ENCODE measurements at places on chromosomes 2 and 18.

GRCh38 chr2:120798567-120799247, 63.0 kb downstream of the GLI2 start:
- DNase-seq = no peak

DNA sequence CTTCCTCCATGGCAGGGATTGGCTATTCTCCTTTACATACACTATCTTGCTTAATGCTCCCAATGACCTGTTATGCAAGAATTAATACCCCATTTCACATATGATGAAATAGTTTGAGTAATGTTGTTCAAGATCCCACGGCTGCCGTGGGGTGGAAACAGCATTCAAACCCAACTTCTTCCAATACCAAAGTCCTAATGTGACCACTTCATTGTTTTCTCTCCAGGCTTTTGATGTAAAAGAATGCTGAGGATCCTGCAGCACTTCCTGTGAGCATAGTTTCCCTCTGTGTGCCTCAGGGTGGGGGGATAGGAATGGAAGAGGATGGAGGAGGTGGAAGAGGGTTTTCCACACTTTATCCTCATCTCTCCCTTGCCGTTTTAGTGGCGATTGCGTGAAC, 199.4 kb downstream of the IRS1 start:
- no peak for DNase-seq

DNA sequence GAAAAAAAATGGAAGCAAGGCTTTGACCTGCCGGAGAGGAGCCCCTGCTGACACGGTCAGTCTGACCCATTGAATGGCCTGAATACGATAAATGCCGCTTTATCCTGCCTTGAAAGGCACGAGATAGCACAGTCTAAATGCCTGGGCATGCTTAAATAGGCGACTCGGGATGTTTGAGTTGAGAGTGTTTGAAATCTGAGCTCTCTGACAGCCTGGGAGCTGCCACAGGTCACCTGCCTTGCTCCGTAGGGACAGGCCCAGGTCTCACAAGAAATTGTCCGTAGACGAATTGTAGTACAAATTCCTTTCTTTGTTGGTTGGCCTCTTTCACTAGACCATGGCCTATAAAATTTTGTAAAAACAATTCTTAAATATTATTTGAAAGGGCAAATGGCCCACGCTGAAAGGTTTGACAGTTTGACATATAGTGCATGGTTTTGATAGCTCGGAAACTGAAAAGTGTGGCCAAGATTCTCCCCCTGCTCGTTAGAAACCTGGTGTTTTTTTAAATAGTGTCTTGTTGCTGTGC, 72.8 kb downstream of the MEIS1 start:
- DNase-seq = no peak

DNA sequence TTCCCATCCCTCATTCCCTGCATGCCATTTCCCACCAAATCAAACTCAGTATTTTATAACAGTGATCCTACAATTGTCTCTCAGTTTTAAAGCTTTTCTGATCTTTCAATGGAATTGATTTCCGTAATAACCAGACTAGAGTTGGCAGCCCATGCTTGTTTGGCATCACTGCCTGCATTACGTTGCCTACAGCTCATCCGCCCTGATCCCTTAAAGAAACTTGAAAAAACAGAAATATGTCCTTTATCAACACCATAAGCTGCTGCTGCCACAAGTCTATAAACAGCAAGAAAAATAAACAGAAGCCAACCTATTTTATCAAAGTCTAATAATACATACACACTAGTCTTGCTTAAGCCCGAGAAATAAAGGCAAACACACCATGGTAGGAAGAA, 331.0 kb downstream of the METTL4 start:
- no peak for DNase-seq

DNA sequence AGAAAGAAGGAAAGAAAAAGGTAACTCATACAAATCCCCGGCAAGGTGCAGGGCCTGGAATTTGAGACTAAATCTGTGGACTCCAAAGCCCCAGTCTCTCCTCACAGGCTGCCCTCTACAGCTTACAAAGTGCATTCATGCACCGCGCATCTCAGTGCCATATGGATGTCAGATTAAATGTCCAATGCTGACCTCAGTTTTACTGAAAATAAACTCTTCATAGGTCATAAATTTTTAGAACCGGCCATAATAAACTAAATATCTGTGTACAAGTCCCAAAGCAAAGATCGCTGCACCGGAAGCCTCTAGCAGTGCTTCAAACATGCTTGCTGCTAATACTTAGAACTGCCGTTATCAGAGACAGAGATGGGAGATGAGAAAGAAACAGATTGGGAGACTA, 17.7 kb downstream of the ST6GAL2 start:
- DNase-seq = no peak

DNA sequence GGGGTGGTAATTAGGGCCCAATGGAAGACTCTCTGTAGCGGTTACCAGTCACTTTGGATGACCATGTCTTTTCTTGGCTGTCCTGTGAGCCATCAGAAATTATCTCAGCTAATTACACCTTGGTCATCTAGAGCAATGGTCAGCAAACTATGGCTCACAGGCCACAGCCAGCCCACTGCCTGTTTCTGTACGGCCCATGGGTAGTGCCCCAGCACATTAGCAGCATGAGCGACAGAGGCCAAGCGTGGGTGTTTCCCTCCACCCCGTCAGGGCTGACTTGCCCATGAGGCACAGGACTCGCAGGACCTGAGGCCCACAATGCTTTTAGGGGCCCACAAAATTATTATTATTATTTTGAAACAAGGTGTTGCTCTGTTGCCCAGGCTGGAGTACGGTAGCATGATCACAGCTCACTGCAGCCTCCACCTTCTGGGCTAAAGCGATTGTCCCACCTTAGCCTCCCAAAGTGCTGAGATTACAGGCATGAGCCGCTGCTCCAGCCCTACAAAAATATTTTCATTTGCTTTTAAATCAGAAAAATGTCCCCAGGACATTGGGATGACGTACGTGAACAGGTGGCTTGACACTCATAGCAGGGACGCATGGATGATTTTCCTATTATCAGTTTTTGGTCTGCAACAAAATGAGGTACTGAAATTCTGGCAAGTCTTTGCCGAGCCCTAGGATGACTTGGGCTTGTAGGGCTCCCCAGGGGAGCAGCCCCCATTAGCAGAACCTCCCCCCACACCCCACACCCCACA, 29.3 kb upstream of the CEP68 start:
- no peak for DNase-seq

All from stimulated activated CD4-positive, alpha-beta T cell treated with anti-CD3 and anti-CD28 coated beads, Interleukin-15, amount 100 ng/mL, for 48 hours (primary cell).